ENCODE measurements at places on chromosomes 6 and 20. TPM values are rescaled to one million over a fixed set of nuclear protein-coding genes. Genes with fewer than 3 reads are reported as not detected.

PACSIN1 gene
- not detected for total RNA-seq

- DNase-seq, result peak; percentile 92
These were observed at the start of gene SERPINB6 for GRCh38 chr6:2971420-2972218. Gene SERPINB6, minus strand, starts transcription at chr6:2971567. Its CDS starts 12,235 bp downstream, at chr6:2959332.

GRCh38 chr6:14986370-14986769 is 259.5 kb upstream of the JARID2 start:
- DNase-seq, result no peak

GRCh38 chr20:24915892-24916291 is 33.2 kb upstream of the CST7 start:
- no peak for DNase-seq

DNA sequence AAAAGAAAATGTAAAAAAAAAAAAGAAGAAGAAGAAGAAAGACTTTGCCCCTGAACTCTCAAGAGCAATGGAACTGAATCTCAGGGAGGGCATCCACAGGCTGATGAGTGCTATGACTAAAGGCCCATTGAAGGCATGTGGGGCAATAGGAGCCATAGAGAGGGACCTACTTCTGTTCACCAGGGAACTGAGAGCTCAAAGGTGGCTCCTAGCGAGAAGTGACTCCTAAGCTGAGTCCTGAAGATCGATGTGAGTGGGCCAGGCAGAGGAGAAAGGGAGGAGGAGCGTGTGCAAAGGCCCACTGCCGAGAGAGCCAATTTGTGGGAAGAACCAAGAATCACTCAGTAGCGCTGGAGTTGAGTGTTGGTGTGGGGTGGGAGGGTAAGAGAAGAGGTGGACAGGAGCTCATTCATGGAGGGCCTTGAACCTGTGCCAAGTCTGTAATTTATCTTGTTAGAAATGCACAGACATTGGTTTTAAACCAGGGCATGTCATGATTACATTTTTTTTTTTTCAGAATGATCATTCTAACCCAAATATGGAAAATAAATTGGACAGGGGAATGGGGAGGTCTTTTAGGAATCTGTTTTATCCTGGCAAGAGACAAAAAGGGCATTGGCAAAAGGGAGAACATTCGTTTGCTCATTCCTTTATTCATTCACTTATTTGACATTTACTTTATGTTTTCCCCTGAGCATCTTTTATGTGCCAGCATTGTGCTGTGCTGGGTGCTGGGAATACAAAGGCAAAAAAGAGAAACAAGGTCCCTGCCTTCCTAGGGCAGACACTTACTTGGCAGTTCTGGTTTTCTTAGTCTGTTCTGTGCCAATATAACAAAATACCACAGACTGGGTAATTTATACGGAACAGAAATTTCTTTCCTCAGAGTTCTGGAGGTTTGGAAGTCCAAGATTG is 67.4 kb upstream of the DSP start:
- DNase-seq, result no peak

GRCh38 chr6:30810813-30811339 is 66.5 kb upstream of the IER3 start:
- no peak for DNase-seq

DNA sequence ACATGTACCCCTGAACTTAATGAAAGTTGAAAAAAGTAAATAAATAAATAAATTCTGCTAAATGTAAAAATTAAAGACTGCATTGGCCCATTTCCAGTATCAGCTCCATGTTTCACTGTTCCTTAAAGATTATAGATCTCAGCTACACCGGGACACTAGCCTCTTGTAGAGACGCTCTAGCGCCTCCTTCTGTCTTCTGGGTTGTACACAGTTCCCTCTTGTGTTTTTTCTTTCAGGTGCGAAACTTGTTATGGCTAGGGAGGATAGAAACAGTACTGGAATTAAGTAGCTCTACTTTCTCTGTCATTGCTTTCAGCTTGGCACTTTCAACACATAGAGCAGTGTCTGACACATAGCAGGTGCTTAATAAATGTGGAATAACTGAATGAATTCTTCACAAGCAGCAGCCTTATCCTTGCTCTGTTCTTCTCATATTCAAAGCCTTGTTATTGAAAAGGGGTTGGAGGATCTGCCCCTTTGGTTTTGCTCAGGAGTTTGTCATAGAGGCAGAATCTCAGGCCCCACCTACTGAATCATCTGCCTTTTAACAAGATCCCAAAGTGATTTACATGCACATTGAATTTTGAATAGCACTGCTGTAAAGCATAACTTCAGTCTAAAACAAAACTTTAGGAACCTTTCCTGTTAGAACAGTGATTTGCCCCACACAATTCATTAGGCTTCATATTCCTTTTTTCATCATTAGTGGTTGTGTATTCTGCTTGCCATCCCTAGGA is 92.3 kb downstream of the FIG4 start:
- no peak for DNase-seq
